Liver (tissue), 10 donors: ENCODE measurements at places on chromosomes 4 and X.

DNA sequence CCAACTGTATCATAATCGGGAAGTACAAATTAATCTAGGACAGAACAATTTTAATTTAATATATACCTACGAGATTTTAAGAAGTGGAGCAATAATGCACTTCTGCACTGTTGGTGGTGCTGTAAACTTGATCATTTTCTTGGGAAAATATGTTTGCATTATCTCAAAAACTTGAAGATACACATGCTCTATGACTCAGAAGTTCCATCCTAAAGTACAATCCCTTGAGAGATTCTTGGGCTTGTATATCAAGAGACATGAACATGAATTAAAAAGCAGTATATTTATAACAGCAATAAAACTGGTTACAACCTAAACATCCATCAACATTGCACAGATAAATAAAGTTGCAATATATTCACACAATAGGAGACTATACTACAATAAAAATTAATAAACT lies 168.8 kb downstream of the CLCN4 start:
- no peaks in the 10 kb centered on the region for H3K36me3 ChIP-seq
- no peaks in the 10 kb centered on the region for H3K4me1 ChIP-seq
- no peak for DNase-seq
- no peaks in the 10 kb centered on the region for H3K27me3 ChIP-seq
- no peak overlapping the region for H3K4me3 ChIP-seq

DNA sequence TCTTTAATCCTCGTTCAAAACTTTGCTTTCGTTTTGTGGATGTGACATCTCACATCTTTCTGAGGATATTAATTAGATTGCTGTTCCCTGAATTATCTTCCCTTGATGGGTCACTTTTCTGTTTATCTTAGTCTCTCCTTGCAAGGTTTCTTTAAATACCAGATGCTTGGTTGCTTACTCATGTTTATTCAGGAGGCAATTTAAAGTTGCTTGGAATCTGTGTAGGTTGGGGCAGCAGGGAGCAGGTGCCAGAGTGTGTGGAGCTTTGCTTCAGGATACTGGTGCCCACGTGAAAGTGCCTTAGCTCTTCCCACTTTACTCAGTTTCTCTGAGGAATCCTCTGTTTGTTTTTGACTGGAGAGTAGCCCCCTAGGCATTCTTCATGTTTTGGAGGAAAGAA lies 24.0 kb downstream of the ANAPC4 start:
- H3K36me3 ChIP-seq = peaks cover 36% of the 10 kb centered on the region
- H3K4me3 ChIP-seq = no peak overlapping the region
- no peaks in the 10 kb centered on the region for H3K4me1 ChIP-seq

GRCh38 chrX:68718443-68718820 lies 71.0 kb downstream of the STARD8 start:
- no peak overlapping the region for H3K27ac ChIP-seq
- no peak overlapping the region for H3K4me3 ChIP-seq
- H3K27me3 ChIP-seq = no peaks in the 10 kb centered on the region
- H3K4me1 ChIP-seq = no peaks in the 10 kb centered on the region
- no peak for DNase-seq
- H3K36me3 ChIP-seq = peaks cover 29% of the 10 kb centered on the region

- H3K4me3 ChIP-seq = no peak overlapping the region
- H3K27me3 ChIP-seq = no peaks in the 10 kb centered on the region
- H3K27ac ChIP-seq = no peak overlapping the region
- no peak for DNase-seq
- no peaks in the 10 kb centered on the region for H3K4me1 ChIP-seq
Measured at GRCh38 chrX:39527025-39527424, 570.7 kb downstream of the BCOR start.

DNA sequence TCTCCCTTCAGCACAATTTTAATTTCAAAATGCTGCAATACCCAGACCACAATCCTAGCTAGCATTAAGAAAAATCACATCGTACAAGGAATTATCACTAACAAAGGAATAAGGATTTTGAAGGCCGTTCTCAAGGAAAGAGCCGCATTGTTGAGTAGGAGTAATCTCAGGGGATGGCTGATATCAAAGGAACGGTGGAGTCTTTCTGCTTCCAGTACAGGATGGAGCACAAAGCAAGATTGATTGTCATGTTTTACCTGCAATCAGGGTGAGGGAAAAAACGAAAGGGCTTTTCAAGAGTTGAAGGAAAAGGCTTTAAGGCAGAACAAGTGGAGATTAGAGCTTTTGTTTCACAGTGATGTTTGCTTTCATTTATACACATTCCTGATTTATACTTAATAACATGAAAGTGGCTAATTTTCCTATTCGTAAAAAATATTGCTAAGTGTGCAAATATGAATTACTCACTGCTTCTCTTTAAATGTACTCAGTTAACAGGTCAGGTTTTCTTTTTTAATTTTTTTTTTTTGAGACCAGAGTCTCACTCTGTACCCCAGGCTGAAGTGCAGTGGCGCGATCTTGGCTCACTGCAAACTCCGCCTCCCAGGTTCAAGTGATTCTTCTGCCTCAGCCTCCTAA lies 207.0 kb downstream of the TRIML1 start:
- no peak overlapping the region for H3K27ac ChIP-seq
- no peaks in the 10 kb centered on the region for H3K27me3 ChIP-seq
- no peak overlapping the region for H3K4me3 ChIP-seq
